Activated T-helper 1 cell treated with anti-CD3 and anti-CD28 coated beads, Interleukin-2, amount 50 U/mL, for 16 hours (primary cell): ENCODE measurements at places on chromosomes 3 and 15.

- no peak for DNase-seq
Observed at GRCh38 chr3:195537995-195538394, 5.1 kb downstream of the PPP1R2 start.

DNA sequence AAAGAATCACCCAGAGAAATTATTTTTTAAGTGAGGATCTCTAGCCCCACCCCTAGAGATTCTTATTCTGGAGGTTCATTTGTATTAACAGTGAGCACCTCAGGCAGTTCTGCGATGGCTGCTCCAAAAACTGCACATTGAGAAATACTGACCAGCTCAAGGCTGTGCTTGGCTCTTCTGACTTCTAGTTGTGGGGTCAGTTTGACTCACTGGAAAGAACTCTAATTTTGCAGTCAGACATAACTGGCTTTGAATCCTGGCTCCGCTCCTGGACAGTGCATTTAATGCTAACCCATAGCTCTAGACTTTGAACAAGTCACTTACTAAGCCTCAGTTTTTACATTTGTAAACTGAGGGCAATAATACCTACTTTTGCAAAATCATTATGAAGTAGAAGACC lies 123.6 kb upstream of the SKOR1 start:
- DNase-seq: no peak

GRCh38 chr3:109154979-109155378 lies 18.5 kb downstream of the C3orf85 start:
- no peak for DNase-seq

- DNase-seq: no peak
Observed at GRCh38 chr15:89101302-89102193, 13.3 kb downstream of the ABHD2 start.

- no peak for DNase-seq
Observed at GRCh38 chr15:77717333-77717990, 84.8 kb upstream of the LINGO1 start.

GRCh38 chr15:47719730-47720129 lies 2.4 kb downstream of the SEMA6D start:
- DNase-seq: no peak

DNA sequence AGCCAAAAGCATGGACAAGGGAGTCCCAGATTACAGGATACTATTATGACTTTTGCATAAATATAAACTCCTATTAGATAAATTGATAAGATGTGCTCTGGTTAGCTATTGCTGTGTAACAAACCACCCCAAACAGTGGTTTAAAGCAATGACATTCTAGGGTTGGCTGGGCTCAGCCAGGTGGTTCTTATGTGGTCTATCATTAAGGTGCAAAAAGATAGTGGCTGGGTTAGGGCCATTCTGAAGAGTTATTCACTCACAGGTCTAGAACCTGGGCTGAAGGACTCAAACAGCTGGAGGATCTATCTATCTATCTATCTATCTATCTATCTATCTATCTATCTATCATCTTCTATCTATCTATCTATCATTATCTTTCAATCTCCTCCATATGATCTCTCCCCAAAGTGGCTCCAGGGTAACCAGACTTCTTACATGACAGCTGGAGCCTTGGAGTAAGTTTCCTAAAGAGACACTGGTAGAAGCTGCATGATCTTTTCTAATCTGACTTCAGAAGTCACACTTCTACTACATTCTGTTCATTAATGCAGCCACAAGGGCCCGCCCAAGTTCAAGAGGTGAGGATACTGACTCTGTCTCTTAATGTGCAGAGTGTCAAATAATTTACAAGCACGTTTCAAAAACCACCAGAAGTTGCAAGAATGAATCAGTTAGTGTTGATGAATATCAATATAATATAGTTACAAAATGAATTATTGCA lies 74.9 kb upstream of the XCR1 start:
- no peak for DNase-seq

DNA sequence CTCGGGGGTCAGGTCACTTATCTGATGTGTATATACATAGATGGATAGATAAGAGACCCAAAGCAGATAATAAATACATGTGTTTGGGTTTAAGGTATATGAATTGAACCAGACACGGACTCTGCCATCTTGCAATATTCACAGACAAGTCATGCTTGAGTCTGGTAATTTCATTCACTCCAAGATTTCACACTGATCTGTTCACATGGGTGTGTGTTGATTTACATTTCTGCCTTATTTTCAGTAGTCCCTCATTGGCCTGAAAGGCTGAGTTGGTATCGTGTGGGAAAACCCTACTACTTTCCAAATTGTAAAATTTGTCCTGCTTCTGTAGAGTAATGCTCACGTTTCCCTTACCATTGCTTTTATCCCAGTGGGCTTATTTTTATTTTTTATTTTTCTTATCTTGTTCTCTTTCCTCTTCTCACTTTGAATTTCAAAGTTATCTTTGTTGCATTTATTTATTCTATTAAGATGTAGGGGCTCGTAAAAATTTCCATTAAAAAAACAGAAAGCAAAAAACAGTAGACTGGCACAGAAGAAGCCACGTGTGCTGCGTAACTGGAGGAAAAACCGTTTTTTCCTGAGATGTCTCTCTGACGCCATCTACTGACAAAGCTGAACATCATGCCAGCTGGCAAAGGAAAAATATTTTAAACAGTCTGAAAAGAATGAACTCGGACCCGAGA lies 10.8 kb upstream of the MFSD1 start:
- DNase-seq: no peak

DNA sequence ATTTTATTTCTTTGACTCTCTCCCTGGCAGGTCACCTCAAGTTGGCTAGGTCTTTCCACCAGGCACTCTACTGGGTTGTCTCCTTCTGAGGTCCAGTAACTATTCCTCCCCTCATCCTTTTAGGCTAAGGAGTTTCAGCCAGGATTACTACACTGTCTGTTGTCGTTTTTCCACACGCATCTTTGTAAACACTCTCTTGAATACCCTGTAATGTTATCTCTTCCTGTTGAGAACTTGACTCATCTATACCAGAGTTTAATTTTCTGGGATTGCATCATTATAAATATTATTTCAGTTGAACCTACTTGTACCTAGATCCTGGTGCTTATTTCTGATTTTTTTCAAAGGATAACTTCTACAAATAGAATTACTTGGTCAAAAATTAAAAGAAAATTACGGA lies 138.3 kb downstream of the SQOR start:
- no peak for DNase-seq

DNA sequence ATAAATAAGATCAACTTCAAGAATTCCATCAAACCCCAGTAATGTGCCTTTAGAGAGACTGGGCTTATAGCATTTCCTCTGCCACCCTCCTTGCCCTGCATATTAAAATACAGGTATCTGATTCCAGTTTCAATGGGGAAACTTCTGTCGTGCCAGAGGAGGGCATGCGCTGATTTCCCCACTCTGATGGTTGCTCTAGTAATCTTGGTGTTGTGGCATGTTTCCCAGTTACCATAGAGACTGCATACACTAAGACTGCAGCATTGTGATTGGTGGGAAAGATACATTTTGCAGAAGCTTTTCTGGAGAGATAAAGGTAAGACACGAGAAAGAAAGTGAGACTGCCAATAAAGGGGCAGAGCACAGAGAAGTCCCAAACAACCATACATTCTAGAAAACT lies 225.6 kb downstream of the TIGIT start:
- DNase-seq: no peak

- DNase-seq: no peak
Observed at GRCh38 chr3:169510693-169511010, 152.9 kb downstream of the MECOM start.

DNA sequence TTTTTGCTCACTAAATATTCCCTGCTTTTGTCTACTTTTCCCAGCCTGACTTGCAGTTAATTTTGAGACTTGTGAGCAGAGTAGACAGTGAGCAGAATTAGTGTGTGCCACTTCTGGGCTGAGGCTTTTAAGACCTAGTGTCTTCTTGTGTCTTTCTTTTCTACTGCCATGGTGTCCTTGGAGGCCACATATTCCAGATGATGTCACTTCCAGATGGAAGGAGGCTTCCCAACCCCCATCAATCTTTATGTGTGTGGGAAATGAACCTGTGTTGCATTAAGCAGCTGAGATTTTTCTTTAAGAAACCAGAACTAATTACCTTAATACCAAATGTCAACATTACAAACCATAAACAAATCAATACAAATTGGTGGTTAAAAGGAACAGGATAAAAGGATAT lies 774.7 kb upstream of the ROBO1 start:
- no peak for DNase-seq

DNA sequence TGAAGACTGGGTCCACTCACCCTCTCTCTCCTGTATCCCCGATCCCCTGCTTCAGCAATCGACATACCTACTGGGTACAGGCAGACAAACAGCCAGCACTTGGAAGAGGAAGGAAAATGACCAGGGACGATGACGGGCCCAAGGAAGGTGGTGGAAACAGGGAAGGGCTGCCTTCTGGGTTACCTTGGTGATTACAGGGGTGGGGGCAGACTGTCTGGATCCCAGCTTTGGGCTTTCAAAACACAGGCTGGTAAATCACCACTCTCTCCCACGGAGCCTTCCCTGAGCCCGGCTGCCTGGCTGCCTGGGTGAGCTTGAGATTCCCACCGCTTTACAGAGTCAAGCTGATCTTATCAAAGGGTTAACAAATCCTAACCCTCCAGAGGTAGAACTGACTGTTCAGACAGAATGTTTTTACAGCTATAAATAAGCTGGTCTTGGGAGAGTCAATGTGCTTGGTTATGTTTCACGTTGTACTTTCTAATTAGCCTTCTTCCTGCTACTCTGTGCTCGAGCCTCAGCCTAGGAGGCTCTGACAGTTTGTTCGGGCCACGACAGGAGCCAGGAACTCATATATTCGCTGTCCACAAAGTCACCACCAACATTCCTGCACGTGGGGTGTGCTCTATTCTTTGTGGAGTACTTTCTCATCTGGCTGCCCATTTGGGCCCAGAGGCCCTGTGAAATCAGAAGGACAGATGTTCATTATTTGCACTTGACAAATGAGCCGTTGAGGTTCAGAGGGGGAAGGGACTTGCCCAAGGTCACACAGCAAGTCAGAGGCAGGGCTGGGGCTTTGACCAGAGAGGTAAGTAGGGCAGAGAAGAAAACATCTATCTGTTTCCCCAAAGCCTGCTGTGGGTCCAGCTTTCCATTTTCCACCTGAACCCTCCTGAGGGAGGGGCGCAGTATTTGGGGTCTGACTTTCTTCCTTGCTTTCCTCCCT lies 63.5 kb downstream of the FEM1B start:
- no peak for DNase-seq

GRCh38 chr3:183554377-183554776 lies 1.1 kb downstream of the KLHL6 start:
- no peak for DNase-seq

GRCh38 chr3:172685331-172686214 lies 25.3 kb downstream of the NCEH1 start:
- DNase-seq: no peak

GRCh38 chr3:179402963-179403362 lies 48.3 kb downstream of the GNB4 start:
- no peak for DNase-seq

GRCh38 chr3:16179771-16180736 lies 5.6 kb downstream of the GALNT15 start:
- no peak for DNase-seq

- no peak for DNase-seq
Observed at GRCh38 chr3:135226057-135226456, 431.0 kb downstream of the EPHB1 start.

DNA sequence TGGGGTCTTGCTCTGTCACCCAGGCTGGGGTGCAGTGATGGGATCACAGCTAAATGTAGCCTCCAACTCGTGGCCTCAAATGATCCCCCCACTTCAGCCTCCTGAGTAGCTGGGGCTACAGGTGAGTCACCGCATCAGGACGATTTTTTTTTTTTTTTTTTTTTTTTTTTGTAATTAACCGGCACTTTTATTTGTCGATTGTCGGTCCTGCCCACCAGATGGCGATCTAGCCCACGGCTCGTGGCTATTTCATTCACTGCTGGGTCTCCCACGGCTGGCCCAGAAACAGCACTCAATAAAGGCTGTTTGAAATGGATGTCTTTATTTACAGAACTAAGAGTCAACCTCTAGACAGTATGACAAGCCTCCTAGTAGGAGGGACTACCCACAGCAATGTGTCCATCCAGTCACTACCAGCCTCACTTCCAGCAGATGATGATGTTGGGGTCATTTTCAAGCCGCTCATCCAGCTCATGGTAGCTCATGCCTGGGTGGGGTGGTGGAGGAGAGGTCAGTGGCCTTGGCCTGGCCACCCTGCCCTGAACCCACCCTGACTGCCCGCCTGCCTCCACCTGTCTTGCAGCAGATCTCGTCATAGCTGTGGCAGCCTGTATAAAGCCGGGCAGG lies 1.8 kb upstream of the ZMYND10 start:
- peak; percentile 60 for DNase-seq

GRCh38 chr15:52186651-52187486 lies 4.3 kb downstream of the GNB5 start:
- DNase-seq: no peak

DNA sequence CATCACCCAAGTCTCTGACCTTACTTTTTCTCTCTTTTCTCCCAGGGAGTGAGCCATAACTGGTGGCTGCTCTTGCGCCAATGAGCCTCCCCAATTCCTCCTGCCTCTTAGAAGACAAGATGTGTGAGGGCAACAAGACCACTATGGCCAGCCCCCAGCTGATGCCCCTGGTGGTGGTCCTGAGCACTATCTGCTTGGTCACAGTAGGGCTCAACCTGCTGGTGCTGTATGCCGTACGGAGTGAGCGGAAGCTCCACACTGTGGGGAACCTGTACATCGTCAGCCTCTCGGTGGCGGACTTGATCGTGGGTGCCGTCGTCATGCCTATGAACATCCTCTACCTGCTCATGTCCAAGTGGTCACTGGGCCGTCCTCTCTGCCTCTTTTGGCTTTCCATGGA lies 13.2 kb upstream of the ATG7 start:
- no peak for DNase-seq

- DNase-seq: no peak
Observed at GRCh38 chr3:20575146-20575545, 389.1 kb upstream of the SGO1 start.

DNA sequence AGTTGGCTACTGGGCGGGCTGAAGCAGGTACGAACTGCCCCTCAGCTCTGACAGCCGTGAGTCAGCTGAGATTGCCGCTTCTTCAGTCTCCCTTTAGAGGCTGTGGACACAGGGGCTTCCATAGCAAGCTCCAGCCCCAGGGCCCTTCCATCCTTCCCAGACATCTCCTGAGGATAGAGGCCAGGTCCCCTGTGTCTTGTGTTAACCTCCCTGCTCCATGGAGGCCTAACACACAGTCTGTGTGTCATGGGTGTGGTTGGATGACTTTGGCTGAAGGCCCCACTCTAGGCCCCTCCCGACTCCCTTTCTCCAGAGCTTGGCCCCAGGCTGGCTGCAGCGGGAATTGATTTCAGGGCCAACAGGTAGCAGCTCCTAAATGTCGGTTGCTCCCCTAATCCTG lies 116.1 kb upstream of the TLE3 start:
- DNase-seq: no peak
